Central memory CD8-positive, alpha-beta T cell (primary cell): ENCODE measurements at places on chromosomes 7 and 10.

- no peak for DNase-seq
Measured at GRCh38 chr7:149735779-149736477, 37.5 kb downstream of the ZNF467 start.

- DNase-seq: no peak
Measured at GRCh38 chr10:36110097-36110496, 468.0 kb upstream of the FZD8 start.

GRCh38 chr7:94206295-94206694 lies 188.4 kb upstream of the COL1A2 start:
- no peak for DNase-seq

GRCh38 chr7:159172400-159172799 lies 27.7 kb upstream of the VIPR2 start:
- no peak for DNase-seq

DNA sequence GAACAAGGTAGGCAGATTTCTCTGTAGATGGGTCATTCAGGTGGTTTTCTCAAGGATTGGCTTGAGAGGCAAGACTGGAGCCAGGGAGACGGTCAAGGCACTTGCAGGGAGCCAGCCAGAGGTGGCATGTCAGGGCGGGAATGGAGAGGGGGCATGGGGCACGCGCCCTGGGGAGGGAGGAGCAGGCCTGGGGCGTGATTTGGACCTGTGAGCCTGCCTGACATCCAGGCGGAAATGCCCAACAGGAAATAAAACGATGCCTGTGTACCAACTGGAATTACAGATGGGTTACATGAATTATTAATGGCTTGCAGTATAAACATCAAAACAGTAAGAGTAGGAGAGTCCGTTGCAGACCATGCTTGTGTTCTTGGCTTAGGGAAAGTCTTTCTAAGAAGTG lies 8.6 kb upstream of the SUN1 start:
- DNase-seq: no peak

- no peak for DNase-seq
Measured at GRCh38 chr10:124210263-124210662, 116.9 kb upstream of the CHST15 start.

DNA sequence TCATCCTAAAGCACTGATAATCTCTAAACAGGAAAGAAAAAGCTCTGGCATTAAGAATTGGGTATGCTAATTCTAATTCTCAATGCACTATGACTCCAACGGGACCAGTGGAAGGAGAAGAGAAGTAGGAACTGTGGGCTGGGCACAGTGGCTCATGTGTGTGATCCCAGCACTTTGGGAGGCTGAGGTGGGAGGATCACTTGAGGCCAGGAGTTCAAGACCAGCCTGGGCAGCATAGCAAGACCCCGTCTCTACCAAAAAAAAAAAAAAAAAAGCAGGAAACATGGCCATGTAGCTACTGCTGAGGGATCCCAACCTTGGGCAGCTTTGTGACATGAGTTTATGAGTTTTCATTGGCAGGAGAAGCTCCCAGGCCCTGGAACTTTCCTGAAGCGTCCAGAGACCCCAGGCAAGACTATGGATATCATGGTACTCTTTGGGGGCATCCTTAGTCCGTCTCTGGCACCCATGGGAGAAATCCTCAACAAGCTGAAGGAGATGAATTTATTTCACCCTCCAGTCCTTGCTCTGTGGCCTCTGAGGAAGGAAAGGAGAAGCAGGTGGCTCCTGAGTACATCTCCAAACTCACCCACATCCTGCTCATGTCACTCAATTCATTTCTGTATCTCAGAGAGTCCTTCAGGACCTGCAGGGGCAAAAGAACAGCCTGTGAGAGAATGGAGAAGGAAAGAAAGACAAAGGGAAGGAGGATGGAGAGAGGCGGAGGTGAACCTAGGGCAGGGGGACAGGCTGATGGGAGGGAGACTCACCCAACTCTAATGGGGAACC lies 99.5 kb downstream of the SPDYE5 start:
- DNase-seq: no peak

DNA sequence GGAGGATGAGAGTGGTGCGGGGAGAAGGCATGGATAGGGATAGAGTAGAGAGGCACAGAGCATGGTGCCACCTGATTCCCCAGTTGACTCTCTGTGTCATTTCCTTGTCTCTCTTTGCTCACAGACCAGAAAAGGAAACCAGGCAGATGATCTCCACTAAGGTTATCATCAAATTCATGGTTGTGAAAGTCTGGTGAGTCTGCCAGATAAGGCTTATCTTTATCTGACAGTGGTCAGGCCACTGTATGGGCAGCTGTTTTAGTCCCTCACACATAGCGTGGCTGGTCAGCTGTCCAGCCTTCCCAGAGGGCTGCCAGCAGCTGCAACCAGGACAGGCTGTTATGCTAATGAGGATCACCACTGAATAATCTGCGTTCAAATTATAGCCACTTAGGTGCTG lies 99.0 kb downstream of the ADRA2A start:
- DNase-seq: no peak
